ENCODE measurements at places on chromosomes 5 and 9.

GRCh38 chr9:5553211-5553610, 42.9 kb downstream of the PDCD1LG2 start:
- no peak for DNase-seq

DNA sequence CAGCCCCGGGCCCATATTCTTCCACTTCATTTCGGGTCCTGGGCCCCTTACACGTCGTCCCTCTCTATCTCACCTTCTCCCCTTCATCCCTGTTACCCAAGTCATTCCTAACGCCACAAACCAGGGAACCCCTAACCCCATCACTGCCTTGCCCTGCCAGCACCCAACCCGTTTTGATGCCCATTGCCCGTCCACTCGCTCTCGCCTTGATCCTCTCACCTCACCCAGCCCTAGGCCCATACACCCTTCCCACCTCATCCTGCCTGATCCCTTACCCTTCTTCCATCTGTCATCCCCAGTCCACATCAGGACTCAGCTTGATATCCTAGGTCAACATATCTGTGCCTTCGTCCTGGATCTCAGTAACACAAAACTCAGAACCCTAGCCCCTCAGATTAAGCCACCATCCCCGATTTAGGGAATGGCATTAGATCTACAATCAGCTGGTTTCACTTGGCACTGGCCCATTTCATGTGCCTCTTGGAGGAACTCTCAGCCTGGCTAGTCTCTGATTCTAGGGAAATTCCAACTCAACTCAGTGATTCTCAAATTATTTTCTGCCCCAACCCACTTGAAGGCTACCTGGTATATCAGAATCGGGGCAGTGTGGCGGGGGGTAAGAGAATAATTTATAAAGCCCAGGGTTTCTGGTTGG, 489 bp downstream of the CHMP5 start:
- DNase-seq, result no peak

DNA sequence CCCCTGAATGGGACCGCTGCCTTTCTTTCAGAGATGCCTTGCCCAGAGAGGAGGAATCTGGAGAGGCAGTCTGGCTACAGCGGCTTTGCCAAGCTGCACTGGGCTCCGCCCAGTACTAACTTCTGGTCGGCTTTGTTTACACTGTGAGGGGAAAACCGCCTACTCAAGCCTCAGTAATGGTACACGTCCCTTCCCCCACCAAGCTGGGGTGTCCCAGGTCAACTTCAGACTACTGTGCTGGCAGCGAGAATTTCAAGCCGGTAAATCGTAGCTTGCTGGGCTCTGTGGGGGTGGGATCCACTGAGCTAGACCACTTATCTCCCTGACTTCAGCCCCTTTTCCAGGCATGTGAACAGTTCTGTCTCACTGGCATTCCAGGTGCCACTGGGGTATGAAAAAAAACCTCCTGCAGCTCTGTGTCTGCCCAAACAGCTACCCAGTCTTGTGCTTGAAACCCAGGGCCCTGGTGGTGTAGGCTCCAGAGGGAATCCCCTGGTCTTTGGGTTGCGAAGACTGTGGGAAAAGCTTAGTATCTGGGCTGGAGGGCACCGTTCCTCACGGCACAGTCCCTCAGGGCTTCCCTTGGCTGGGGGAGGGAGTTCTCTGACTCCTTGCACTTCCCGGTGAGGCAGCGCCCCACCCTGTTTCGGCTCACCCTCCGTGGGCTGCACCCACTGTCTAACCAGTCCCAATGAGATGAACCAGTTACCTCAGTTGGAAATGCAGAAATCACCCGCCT, 171.2 kb downstream of the CWC27 start:
- DNase-seq, result no peak

GRCh38 chr9:95406121-95406520, 88.6 kb upstream of the FANCC start:
- no peak for DNase-seq

DNA sequence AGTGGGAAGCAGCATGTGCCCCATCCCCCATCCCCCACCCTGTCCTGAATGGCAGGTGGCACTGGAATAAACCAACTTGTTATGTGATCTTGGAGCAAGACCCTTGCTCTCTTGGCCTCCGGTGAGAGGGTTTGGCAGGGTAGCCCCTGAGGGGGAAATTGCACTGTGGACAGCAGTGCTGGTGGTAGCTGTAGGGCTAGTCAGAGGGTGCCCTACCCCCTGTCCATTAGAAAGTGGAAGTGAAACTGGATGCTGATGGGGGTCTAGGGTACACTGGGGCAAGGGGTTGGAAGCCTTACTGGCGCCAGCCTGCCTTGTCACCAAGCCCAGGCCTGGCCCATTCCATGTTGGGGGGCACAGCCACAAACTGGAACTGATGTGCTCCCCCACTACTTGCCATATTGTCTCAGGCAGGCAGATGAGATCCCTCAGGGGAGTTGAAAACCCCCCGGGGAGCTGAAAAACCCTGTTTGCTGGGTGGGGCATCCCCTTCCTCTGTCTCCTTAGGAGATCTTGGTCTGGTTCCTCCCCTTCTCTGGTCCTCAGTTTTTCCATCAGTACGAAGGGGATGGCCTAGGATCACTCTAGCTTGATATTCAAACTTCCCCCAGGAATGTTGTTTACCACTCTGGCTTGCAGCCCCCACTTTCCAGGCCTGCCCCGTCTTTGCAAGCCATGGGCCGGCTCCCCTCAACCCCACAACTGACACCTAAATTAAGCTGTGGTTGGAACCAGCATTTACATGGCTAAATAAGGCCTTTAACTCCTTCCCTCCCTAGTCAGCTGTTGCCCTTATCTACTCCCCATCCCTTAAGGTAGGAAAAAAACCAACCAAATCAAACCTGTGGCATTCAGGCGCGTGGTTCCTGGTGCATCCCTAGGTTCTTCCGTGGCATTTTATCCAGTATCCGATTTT, 14.4 kb upstream of the SYNPO start:
- DNase-seq, result no peak

GRCh38 chr9:133493428-133493827, 14.5 kb upstream of the SLC2A6 start:
- no peak for DNase-seq

All from DMS79 (cell line).